AG04450 (cell line): ENCODE measurements at places on chromosomes 16 and 17.
A peak's percentile ranks its signal among the peaks of the same experiment; 100 is the strongest.

DNA sequence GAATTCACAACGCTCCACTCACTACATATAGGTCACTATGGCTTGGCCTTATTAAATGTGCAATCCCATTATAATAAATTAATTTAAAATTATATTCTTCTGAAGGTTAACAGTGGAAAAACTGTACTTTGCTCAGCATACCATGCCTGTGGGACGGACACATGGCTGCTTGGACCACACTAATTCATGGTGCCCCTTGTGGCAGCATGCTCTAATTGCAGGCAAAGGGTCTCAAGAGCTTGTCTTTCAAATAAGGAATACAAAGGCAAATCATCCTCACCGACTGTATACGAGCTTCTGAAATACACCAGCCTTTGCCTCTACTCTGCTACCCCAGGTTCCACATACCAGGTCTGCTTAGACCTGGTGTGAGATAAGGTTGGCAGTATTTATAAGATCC is 11.7 kb downstream of the SMPD3 start:
- no peak for DNase-seq

DNA sequence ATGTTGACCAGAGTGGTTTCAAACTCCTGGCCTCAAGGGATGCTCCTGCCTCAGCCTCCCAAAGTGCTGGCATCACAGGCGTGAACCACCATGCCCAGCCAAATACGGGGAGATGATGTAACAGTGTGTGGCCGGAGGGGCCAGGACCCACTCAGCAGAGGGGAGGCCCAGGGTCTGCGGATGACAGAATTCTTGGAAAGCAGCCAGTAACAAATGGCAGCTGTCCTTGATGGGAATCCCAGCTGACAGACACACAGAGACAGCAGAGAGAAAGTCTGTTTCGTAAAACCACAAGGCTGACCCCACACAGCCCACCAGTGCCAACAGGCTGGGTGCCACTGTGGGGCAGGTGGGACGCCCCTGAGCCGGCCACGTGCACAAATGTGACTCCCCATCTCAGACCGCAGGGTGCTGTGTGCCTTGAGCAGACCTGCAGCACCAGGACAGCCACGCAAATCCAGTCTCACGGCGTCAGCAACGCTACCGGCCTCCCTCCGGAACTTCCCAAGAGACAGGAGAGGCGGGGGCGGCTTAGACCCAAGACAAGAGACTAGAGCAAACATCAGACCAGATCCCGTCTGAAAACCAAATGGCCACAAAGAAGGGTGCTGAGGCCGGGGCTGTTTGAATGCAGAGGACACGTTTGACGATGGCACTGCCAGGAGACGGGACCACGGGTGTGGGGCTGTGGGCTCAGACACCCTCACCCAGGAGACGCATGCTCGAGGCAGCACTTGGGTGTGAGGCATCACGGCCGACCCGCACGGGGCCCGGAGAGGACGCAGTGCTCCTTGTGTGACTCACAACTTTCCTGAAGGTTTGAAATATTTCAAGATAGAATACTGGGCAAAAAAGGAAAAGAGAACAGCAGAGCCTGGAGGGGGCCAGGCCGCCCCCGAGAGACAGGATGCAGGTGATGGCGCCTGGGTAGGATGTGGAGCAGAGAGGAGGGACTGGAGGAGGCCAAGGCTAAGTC is 24.6 kb downstream of the CTU2 start:
- no peak for DNase-seq

- DNase-seq, result no peak
Measured at GRCh38 chr17:41529491-41529915, 1.4 kb upstream of the KRT19 start.

- no peak for DNase-seq
Measured at GRCh38 chr17:14352136-14352535, 51.3 kb downstream of the HS3ST3B1 start.

- DNase-seq, result no peak
Measured at GRCh38 chr16:28108590-28109247, 45.2 kb upstream of the GSG1L start.

- no peak for DNase-seq
Measured at GRCh38 chr16:52755396-52755795, 208.5 kb upstream of the TOX3 start.

- DNase-seq, result no peak
Measured at GRCh38 chr16:50706250-50706649, 12.8 kb downstream of the NOD2 start.

- no peak for DNase-seq
Measured at GRCh38 chr16:15434425-15435215, at the start of gene BMERB1. Gene BMERB1, plus strand, starts transcription at chr16:15434588. Its CDS starts 66 bp downstream, at chr16:15434654.

DNA sequence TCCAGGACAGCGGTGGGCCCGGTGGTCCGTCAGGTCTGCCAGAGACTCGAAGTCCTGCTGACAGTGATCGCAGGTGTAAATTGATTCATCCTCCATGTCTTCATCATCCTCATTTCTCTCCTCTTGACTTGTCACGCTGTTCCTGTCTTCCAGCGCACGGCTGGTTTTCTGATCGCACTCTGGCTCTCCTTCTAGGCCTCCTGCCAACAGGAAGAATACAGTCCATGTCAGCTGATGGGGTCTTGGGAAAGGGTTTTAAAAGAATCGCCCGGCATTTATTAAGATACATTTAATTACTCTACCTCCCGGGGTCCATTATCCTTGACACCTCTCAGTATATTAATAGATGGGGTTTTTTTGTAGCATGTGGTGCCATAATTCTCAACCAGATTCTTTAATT is 125.1 kb downstream of the ZNF423 start:
- no peak for DNase-seq

DNA sequence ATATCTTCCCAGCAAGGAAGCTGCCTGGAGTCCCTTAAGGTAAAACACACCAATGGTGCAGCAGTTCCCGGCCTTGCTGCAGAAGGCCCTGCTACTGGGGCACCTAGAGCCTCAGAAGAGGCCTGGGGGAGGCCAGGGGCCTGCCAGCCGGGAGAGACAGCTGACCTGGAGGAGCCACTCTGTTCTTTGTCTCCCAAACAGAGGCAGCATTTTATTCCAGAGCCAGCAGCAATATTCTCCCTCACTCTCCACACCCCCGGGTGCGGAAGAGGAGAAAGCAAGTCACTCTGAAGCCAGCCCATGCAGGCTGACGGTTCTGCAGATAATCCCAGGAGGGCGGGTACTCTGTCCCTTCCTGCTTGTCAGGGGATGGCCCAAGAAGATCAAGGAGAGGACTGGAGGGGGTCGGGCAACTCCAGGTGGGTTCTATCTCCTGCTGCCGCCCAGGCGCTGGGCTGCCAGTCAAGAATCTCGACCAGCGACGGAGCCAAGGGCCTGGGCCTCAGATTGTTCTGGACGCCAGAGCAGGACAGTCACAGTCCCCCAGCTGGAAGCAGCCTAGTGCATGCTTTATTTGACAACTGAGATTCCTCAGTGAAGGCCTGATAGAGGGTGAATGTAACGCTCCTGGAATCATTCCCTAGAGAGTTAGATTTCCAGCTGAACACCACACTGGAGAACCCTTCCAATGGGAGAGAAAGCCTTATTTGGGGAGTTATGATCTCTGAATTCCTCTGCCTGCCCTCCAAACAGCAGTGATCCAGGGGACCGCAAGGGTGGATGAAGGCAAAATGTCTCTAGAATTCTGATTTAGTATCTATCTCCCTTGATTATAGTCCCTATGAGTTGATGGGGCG is 1.1 kb upstream of the KIFC3 start:
- DNase-seq, result no peak

- DNase-seq, result no peak
Measured at GRCh38 chr17:63573634-63574033, 23.4 kb downstream of the DCAF7 start.

DNA sequence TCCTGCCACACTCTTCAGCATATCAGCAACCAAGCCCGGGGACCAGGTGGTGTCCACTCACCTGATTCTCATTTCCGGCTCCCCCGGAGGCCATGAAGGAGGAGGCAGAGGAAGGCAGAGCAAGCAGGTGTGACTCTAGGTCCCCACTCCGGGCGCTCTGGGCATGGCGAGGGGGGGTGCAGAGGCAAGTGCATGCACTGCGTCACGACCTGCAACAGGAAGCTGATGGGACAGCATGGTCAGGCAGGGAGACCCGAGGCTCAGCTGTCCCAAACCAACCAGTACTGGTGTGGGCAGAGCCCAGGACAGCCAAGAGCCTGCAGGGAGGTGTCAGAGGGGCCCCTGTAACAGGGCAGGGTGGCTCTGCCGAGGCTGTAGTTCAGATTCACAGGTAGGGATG is 2.1 kb upstream of the ENGASE start:
- DNase-seq, result no peak

DNA sequence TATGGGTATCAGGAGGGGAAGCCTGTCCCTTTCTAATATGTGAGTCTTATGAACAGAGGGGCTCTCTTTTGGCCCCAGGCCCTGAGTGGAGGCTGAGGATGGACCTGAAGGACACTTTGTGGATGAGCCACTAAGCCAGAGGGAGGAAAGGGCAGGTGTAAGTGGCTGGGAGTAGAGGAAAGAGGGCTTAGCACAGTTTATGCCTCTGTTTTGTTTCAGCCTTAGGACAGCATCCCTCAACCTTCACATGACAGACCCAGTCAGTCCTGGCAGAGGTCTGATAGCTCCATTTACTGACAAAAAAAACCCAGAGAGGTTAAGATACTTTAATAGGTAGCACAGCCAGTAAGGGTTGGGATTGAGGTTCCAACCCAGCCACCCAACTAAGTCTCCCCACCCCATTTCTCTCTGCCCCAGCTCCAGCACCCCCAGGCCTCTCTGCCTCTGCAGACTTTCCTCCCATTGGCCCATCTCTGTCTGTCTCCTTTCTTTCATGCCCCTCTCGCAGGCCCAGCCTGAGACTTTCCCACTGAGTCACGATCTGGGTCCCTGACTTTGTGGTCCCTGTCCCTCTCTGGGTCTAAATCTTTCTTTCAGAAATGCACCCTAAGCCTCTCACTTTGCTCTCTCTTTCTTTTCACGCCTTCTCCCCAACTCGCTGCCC is 4.7 kb upstream of the TBX21 start:
- DNase-seq, result no peak

- DNase-seq, result no peak
Measured at GRCh38 chr17:42518755-42519545, 17.1 kb upstream of the NAGLU start.

GRCh38 chr17:75325827-75326225 is 36.6 kb upstream of the SLC25A19 start:
- no peak for DNase-seq

DNA sequence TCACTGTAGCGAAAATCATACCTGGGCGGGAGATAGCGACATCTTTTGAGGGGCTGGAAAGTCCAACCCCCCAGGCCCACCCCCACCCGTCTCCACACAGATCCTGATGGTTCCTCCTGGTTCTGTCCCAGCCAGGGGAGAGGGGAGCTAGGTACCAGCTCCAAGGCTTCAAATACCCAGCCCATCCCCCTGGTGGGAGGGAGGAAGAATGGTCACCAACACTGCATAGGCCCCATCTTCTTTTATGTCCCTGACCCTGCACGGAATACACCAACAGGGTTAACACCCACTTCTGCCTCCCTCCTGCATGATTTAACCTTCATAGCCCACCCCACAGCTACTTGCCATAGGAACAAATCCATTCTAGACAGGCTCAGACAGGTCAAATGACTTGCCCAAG is 9.3 kb downstream of the HAP1 start:
- DNase-seq, result no peak

- no peak for DNase-seq
Measured at GRCh38 chr17:6571452-6571781, 15.1 kb upstream of the PITPNM3 start.

GRCh38 chr17:10197721-10198508 is 491 bp downstream of the GAS7 start:
- DNase-seq, result no peak

GRCh38 chr17:17724307-17725010 is 43.2 kb downstream of the RAI1 start:
- DNase-seq, result no peak

- DNase-seq, result peak; percentile 13
Measured at GRCh38 chr17:61805399-61805798, 57.9 kb downstream of the BRIP1 start.

GRCh38 chr17:83198366-83199341 is 119.2 kb downstream of the METRNL start:
- no peak for DNase-seq

- DNase-seq, result no peak
Measured at GRCh38 chr17:8072729-8073461, 14.6 kb downstream of the ALOX12B start.

DNA sequence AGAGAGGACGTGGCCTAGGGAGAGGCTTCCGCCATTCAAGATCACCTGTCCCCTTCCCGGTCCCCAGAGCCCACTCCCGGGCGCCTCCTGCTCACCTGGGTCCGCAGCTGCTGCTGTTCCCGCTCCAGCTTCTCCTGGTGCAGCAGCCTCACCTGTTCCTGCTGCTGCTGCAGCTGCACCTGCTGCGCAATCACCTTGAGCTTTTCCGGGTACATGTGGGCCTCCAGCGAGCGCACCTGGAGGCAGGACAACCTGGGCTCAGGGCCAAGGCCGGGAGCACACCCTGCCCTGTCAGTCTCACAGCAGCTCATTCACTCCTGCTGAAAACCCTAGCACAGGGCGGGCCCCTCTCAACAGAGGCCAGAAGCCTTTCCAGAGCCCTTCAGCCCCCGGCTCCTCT is 12.5 kb downstream of the TFAP4 start:
- DNase-seq, result no peak

GRCh38 chr17:67629971-67630320 is 87.8 kb upstream of the NOL11 start:
- DNase-seq, result no peak

DNA sequence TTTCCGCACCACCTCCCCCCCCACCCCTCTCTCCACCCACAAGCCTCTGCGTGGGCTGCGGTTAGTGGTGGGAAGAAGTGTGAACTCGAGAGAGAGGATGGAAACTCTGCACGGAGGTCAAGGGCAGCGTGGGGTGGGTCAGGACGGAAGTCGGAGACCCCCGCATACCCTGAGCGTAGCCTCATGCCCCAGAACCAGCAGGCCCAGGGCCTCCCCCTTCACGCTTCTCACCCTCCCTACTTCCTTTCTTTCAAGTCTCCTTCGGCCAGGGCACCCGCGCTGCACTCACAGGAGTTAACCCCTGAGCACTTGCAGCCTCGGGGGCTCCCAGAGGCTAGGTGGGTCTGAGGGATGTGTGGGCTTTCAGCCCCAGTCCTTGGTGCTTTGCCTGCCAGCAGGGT is 9.2 kb downstream of the TBKBP1 start:
- DNase-seq, result no peak
